ENCODE measurements at places on chromosomes 5 and 9.

GRCh38 chr9:115058684-115059315 is 59.2 kb downstream of the TNC start:
- DNase-seq = no peak

GRCh38 chr9:134551644-134552348 is 89.8 kb upstream of the COL5A1 start:
- DNase-seq = no peak

GRCh38 chr9:88824711-88825110 is 166.6 kb upstream of the S1PR3 start:
- DNase-seq = no peak

GRCh38 chr9:94112716-94113465 is 28.6 kb downstream of the PTPDC1 start:
- no peak for DNase-seq

GRCh38 chr5:41503310-41503709 is 7.1 kb downstream of the PLCXD3 start:
- no peak for DNase-seq

DNA sequence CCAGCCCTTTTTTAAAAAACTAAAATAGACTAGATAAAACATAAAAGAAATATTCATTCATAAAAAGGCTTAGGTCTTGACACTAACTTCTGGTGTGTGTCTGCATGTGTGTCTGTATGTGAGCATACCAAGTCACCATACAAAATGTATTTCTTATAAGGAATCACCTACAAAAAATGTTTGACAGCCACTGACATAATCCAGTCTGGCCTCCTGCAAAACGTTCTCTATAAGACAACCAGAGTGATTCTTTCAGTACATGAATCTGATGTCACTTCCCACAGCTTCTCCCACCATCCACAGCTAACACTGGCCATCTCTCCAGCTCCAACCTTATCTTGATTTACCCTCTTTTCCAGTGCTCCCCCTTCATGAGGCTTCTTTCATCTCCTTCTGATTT is 192.3 kb downstream of the TLE1 start:
- DNase-seq = no peak

DNA sequence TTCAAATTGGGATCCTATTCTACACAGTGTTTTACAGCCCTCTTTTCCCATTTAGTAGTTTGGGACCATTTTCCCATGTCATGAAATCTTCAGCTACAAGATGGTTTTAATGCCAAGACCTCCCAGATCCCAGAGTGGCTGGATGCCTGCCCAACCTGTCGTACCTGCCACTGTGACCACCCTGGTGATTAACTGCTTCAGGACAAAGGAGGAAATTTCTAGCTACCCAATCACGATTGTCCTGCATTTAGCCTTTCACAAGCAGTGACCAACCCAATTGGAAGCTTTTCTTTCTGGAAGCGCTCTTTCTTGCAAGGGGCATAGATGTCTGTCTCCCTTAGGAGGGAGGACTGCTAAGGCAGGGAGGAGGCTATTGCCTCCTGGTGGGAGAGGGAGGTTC is 13.8 kb downstream of the IL9 start:
- DNase-seq = no peak

DNA sequence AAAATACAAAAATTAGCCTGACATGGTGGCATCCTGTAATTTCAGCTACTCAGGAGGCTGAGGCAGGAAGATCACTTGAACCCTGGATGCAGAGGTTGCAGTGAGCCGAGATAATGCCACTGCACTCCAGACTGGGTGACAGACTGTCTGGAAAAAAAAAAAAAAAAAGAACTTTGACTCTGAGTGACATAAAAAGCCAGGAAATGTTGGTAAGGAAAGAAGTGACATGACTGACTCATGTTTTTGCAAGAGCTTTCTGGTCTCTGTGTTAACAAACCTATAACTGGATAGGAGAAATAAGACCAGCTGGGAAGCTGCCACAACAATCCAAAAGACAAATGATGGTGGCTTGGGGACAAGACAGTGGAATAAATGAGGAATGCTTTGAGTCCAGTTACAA is 272.1 kb downstream of the HINT1 start:
- no peak for DNase-seq

- no peak for DNase-seq
Observed at GRCh38 chr5:75335486-75335885, 1.5 kb upstream of the HMGCR start.

- DNase-seq = no peak
Observed at GRCh38 chr5:134026521-134027287, 21.9 kb upstream of the VDAC1 start.

DNA sequence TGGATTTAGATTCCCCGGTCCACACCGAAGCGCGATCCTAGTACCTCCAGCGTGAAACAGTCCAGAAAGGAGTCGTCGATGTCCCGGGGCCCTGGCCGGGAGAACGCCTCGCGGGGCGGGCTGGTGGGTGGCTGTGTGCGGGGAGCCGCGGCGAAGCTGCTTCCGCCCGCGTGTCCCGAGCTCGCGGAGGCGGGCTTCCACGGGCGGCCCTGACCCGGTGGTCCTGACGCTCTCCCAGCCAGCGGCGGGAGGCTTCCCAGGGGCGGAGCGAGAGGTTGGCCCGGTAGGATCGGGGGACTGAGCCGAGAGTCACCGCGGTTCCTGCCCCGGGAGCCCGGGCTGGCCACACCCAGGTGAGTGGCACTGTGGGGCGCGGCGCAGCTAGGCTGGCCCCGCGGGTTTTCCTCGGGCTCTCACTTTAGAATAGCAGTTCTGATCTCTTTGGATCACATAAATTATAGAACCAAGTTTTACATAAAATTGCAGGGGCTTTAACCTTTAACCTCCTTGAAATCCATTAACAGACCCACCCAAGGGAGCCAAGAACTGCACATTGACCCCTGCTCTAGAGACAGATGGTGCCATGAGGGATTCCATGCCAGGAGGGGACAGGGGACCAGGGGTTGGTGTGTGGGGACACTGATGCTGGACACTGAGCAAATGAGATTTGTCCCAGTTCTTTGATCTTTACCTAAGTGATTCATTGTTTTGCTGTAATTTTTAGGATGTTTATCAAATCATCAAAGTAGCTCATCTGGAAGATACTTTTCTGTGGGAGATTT is 29.2 kb upstream of the IL31RA start:
- no peak for DNase-seq

DNA sequence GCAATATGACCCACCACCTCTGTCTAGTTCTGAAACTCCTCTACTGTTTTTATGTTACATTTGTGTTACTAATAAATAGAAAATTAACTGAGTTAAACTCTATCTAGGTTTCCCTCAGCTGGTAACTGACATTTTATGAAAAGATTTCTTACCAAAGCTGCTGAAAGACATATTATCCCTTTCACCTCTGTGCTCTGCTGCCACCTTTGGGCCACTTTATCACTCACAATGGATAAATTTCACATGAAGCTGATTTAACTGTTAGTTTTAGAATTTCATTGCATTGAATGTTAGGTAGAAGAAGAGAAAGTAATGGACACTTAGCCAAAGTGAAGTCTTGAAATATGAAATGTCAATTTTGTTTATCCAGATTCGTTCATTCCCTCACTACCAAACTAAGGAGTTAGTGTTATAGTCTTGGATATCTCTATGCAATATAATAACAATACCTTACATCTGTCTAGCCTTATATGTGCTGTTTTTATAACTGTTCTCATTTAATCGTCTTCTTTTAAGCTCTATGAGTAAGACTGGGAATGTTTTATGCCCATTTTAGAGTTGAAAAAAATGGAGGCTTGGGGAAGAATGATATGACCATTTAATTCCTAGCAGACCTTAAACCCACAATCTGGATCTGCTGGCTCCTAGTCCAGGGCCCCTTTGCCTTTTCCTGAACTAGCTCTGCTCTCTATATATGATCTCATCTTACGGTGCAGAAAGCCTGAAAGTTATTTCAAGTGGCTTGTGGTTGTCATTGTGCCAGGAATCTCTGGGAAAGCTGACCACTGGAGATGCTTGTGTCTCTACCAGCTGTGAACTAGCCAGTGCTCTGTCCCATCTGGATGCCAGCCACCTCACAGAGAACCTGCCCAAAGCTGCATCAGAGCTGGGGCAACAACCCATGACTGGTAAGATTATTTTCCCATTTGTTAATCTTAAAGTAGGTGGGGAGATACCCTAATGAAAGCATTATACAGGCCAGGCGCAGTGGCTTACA is 97.1 kb downstream of the GOLPH3 start:
- DNase-seq = no peak

GRCh38 chr9:108194154-108194553 is 661.6 kb downstream of the ACTL7B start:
- no peak for DNase-seq

- no peak for DNase-seq
Observed at GRCh38 chr9:12923468-12924009, 148.7 kb downstream of the LURAP1L start.

DNA sequence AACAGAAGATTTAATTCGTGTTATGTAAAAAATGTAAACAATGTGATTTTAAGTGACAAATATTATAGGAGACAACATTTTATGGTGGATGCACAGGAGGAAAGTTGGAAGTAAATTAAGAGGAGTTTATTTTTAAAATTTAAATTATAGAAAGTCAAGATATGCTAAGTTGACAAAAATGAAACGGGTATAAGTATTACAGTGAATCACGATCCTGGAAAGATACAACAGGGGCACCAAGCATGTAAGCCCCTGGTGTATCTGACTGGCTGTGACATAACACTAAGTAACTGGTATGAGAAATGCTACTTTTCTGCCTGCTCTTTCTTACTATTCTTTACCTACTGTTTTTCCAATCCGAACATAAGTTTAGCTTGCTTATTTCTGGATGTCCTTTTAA is 419.8 kb upstream of the CHD1 start:
- no peak for DNase-seq

DNA sequence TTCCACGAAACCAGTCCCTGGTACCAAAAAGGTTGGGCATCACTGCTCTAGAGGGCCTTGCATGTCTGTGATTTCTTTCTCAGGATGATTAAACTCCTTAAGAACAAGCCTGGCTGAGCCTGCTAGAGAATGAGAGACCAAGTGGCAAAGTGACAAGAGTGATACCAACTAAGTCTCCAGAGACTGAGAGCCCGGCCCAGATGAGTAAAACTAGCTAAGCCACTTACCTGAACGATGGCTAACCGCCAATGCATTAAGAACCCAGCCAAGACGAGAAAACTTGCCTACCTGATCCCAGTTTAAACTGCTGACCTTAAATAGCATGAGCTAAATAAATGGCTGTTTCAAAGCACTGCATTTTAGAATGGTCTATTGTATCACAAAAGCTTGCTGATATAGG is 5.6 kb upstream of the CCDC152 start:
- DNase-seq = no peak

All from suprapubic skin (tissue), 4 donors.